ENCODE measurements at places on chromosomes 2 and 18.
A peak's percentile ranks its signal among the peaks of the same experiment; 100 is the strongest.

GRCh38 chr18:7958897-7959146 lies 391.7 kb downstream of the PTPRM start:
- DNase-seq: no peak

DNA sequence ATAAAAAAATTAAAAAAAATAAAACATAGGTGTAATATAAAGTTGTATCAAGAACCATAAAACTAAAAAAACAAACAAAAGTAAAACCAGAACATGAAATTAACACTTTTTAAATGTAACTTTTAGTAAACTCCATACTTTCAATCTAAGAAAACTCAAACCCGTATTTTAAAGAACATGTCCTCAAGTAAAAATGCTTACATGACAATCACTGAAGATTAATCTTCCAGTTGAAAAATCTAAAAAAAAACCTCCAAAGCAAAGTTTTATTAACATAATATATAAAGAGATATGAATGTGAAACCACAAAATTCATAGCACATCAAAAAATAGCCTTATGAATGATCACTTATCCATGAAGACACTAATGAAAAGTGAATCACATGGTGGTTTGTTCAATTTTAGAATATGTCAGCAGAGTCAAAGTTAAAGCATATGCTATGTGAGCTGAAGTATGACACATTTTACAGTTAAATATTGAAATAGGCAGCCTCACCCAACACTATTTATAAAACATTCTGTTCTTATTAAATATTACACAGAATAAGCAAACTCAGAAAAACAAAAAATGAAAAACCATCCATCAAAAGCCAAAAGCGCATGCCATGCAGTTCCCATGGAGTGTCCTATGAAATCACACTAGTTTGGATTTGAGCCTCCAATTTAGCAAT lies 23.1 kb upstream of the CHAC2 start:
- no peak for DNase-seq

DNA sequence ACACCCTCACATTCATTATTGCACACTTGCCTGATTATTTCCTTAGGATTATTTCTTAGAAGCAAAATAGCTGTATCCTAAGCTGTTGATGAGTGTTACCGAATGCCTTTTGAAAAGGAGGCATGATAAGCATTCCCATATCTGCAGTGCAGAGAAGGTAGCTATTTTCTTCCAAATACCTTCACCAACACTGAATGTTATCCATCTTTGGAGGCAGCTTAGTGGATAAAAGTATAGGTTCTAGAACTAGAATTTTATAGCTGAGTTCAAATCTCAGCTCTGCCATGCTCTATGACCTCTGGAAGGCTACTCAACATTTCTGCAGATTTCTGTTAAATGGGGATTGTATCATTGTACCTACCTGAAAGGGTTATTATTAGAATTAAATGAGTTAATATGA lies 185.0 kb upstream of the CCDC150 start:
- no peak for DNase-seq

DNA sequence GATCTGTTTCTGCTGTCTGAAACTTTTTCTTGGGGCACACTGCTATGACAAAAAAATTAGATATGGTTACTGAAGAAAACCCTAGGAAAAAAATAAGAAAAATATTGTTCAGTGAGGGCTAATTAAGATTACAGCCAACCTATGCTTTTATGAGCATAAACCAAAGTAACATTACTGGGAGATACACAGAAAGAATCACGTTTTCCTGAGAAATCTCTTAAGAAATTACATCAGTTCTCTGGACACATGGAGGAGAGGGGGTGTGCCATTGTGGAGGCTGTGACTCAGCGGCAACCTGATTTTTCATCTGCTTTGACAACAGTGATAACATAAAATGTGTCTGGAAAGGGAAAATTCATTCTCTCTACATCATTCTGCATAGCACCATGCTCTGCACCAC lies 13.4 kb upstream of the NMI start:
- DNase-seq: no peak

GRCh38 chr18:62249478-62250097 lies 62.5 kb downstream of the RELCH start:
- peak; percentile 40 for DNase-seq

GRCh38 chr2:59301466-59302402 lies 1060.6 kb upstream of the FANCL start:
- peak; percentile 9 for DNase-seq

GRCh38 chr18:24277516-24278195 lies 120.0 kb downstream of the OSBPL1A start:
- no peak for DNase-seq

- DNase-seq: no peak
Observed at GRCh38 chr2:146615778-146616177, 1229.1 kb upstream of the ACVR2A start.

DNA sequence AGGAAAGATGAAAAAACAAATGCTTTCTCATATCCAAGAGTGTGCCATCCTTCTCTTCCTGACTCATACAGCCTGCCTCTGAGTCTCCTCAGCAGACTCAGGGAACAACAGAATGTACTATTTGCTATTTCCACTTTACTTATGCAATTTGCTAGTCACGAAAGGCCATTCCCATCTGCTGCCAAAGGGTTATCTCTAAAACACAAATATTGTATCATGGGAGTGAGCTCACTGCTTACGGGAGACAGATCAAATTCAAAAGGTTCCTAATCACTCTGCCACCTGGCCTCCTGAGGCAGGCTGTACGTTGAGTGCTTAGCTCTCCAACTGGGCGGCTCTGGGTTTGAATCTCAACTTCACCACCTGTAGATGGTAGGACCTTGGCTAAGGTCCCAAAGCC lies 92.0 kb downstream of the GAREM1 start:
- no peak for DNase-seq

GRCh38 chr2:213422211-213422610 lies 137.9 kb downstream of the SPAG16 start:
- DNase-seq: no peak
